ENCODE measurements at places on chromosomes 16 and 17. TPM values are rescaled to one million over a fixed set of nuclear protein-coding genes. Genes with fewer than 3 reads are reported as not detected.

PALB2 gene
- 5.4 TPM for polyA plus RNA-seq

CPNE7 gene
- 0.65 TPM for polyA plus RNA-seq

FA2H gene
- 2.8 TPM for polyA plus RNA-seq

MEIOC gene
- polyA plus RNA-seq = not detected

CCL22 gene
- 0.03 TPM for polyA plus RNA-seq

GPR142 gene
- polyA plus RNA-seq = 0.31 TPM

TP53TG3 gene
- polyA plus RNA-seq = not detected

KCTD19 gene
- polyA plus RNA-seq = not detected

IL21R gene
- 0.12 TPM for polyA plus RNA-seq

DPEP2 gene
- 4.2 TPM for polyA plus RNA-seq
